ENCODE measurements at places on chromosomes 12 and 14. TPM values are rescaled to one million over a fixed set of nuclear protein-coding genes. Genes with fewer than 3 reads are reported as not detected.

ANKRD33 gene
- 0.81 TPM for total RNA-seq

OXA1L gene
- total RNA-seq: 115 TPM

COL2A1 gene
- total RNA-seq: 10.8 TPM

TEAD4 gene
- 133 TPM for total RNA-seq

AKAP3 gene
- 1.3 TPM for total RNA-seq

CACNA1C gene
- 0.81 TPM for total RNA-seq

SLC39A5 gene
- total RNA-seq: 0.15 TPM

SP1 gene
- 76.8 TPM for total RNA-seq

ANKS1B gene
- 3.4 TPM for total RNA-seq

SRRM4 gene
- total RNA-seq: 1.1 TPM

DNA sequence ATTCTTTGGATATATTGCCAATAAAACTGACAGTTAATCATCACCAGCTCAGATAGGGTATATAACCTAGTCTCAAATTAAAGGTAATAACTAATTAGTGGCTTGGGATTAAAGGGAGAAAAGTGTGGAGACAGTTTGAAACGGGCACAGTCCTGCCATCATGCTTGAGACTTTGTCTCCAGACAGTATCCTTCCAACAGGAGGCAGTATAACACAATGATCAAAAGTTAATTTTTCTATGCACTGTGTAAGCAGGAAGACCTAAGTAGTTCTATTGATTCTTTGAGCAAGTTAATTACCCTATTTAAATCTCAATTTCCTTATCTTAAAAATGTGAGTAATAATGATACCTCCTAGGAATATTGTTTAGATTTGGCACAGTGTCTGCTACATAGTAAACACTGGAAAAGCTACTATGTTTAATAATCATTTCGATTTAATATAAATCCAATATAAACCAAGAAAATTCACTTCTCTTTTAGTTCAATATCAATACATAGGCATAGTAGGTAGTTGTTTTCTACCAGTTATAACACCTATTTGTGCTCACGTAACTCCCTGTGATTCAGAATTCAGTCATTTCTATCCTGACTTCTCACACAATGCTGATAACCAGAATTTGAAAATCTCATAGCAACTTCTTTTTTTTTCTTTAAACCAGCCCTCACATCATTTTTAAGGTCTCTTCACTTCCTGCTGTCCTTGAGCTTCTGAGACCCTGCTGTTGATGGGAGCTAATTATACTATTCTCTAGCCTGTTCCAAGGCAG is 53.7 kb downstream of the GALNT4 start:
- no peak for DNase-seq

- DNase-seq: no peak
Observed at GRCh38 chr14:61948376-61948775, 186.2 kb downstream of the SNAPC1 start.

GRCh38 chr14:65866448-65866847 is 453.9 kb downstream of the FUT8 start:
- DNase-seq: no peak

- DNase-seq: no peak
Observed at GRCh38 chr14:58746701-58747100, 108.9 kb downstream of the DACT1 start.

DNA sequence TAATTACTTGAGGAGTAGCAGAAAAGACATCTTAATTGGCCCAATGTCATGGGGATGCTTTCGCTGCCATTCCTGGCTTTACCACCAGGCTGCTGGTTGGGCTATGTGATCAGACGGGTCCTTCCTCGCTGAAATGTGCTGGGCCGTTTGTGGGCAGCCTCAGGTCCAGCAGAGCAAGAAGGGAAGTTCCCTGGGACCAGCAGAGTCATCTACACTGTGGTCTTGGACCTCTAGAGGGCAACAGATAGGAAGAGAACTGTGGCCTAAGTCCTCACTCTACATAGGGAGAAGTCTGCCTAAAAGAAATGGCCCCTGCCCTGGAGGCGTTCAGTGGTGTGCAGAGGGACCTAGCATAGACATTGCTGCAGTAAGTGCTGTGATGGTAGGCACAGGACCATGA is 10.9 kb downstream of the EVL start:
- DNase-seq: peak; percentile 81

- DNase-seq: no peak
Observed at GRCh38 chr14:51462182-51462581, 189.5 kb upstream of the FRMD6 start.

DNA sequence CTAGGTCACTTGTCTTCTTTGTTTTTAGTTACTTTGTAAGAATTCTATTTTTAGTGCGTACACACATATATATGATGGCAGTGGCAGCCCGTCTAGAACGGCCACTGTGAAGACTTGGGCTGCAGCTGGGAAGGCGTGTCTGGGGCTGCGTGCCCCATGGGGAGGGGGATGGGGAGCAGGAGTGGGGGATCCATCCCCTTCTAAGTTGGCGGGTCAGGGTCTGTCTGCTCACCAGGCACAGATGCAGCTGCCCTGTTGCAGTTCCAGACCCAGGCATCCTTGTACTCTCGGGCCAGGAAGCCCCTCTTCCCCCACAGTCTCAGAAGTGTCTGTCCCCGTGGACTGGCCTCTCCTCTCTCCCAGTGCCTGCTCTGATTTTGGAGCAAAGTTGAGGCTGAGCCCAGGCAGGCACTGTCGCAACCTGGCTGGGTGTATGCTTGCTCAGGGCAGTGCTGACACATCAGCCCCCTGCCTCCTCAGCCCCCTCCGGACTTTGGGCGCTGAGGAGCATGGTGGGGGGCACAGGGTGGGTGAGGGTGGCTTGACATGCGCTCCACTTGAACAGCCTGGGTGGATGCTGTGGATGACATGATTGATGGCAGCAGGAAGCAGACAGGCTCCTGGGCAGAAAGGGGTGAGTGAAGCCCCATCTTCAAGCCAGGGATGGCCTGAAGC is 271.2 kb upstream of the NAV3 start:
- no peak for DNase-seq

DNA sequence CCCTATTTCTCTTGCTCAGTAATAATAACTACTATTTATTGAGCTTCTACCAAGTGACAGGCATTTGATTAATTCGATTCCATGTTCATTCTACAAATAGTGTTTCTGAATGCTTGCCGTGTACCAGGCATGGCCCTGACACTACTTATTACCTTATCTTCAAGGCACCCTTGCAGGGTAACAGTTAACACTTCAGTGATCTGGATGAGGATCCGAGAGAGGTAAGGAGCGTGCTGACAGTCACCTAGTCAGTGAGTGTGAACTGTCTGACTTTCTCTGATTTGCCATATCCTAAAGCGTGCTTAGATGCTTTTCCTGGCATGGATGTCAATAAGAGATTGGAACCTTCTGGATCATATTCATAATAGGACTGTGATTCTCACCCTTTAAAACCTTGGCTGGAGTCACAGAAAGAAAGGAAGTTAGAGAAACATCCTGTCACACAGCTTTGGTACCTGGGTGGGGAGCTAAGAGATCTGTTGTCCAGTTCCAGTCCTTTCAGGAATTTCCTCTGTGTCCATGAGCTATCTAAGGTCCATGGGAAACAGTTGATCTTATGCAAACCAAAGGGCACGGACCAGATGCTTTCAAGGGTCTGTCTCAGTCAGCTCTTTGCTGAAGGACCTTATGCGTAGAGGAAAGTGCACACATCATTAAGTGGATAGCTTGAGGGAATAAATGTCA is 54.8 kb downstream of the PPFIBP1 start:
- no peak for DNase-seq

GRCh38 chr14:81454572-81455218 is 54.6 kb upstream of the STON2 start:
- DNase-seq: no peak

DNA sequence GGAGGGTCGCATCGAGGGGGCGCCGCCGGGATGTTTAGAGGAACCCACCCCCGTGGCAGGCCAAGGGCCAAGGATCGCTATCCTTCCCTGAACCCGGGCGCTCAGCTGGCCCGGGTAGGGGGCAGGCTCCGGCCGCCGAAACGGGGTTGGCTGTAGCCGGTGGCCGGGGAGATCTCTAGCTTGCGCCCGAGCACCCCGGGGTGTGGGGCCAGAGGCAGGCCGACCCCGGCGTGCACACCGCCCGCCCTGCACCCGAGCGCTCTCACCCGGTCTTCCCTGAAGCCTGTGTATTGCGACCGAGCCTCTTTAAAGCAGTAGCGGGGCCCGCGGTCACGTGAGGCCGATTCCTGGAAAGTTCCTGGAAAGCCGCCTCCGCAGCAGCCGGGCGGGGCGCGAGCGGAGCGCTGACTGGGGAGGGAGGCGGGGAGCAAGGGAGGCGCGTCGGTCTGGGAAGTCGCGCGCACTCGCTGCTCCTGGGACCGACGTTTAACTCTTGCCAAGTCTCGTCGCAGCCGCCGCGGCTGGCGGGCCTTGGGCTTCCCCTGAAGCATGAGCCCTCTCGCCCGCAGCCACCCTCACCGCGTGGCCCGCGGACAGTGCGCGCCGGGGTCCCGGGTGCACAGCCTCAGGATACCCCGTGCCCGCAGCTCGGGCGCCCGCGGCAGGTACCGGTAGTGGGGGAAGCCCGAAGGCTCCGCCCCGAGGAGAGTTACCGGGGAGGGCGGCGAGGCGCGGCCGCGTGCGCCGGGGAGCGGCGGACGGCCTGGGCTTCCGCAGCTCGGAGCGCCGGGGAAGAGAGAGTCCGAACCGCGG is 1.7 kb upstream of the SOCS2 start:
- DNase-seq: peak; percentile 95

DNA sequence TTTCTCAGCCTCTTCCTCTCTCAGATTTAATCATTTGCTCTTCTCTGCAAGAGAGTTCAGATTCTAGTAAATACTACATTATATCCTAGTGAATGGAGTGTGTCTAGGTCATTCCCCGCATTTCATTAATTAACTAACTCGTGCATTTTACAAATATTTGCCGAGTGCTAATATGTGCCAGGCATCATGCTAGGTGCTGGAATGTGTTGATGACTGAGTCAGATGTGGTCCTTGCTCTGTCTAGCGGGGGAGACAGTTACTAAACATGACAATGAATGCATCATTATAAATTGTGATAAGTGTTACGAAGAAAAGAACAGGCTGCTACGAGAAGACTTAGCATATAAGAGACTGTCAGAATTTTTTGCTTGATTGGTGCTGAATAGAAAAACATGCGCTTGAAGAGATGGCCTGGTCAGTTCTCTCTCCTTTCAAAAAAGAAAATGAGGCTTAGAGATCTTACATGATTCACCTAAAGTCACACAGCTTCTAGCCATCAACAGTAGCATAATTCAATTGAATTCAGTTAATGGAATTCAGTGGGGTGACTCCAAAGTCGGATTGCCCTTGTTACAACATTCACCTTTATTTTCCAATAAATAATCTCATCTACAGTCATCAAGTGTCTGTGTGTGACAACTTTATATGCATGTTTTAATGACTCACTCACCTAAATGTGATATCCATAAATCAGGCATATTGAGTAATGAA is 48.7 kb upstream of the MAX start:
- no peak for DNase-seq

DNA sequence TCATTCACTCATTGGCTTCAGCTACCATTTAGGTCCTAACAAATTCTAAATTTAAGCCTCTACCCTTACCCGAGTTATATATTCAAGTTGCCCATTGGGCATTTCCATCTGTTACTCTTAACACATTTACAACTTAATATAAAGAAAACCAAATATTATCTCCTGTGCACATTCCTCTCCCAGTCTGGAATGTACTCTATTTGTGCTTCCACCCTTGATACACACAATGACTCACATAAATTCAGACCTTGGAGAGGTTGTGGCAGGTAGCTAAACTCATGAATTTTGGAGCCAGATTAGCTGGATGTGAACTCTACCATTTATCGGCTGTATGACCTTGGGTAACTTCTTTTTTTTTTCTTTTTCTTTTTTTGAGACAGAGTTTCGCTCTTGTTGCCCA is 51.1 kb downstream of the BRMS1L start:
- DNase-seq: no peak

- no peak for DNase-seq
Observed at GRCh38 chr12:116750298-116750697, 12.2 kb downstream of the RNFT2 start.

DNA sequence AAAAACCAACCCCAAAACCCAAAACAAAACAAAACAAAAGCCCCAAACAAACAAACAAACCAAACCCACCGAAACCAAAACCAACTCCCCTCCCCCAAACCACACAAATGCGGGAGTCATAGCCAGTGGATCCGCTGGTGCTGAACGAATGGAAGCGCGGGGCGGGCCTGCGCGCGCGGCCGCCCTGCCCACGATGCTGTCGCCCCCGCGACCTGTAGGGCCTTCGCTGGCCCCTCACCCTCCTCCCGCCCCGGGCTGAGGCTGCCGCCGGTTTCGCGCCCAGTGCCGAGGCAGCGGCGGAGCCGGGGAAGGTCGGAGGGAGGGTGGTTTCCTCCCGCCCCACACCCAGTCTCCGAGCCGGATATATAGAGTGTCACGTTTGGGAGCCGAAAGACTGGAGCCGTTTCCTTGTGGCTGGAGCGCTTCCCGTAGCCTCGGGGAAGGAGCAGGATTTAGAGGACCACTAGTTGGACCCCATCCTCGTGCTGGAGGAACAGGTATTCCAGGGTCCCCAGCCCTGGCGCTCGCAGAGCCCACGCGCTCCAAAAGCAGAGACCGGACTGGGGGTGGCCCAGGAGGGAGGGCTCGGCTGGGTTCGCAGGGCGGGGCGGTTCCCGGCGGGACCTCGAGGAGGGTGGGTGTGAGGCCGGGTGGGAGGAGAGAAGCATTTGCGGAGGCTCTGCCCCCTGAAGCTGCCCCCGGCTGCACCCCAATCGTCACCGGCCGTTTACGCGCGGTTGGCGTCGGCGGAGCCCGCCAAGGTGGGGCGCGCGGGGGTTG is at the start of gene FAR2:
FAR2 (plus strand) TSS at position 368 of the 780 bp plus-strand sequence. CDS start 121,172 bp downstream, outside the sequence.
- peak; percentile 67 for DNase-seq

GRCh38 chr14:65290830-65291229 is 121.7 kb upstream of the FUT8 start:
- DNase-seq: no peak

GRCh38 chr12:5780536-5780935 is 164.5 kb downstream of the ANO2 start:
- no peak for DNase-seq

GRCh38 chr12:123071099-123071800 is 79.6 kb downstream of the PITPNM2 start:
- DNase-seq: no peak

DNA sequence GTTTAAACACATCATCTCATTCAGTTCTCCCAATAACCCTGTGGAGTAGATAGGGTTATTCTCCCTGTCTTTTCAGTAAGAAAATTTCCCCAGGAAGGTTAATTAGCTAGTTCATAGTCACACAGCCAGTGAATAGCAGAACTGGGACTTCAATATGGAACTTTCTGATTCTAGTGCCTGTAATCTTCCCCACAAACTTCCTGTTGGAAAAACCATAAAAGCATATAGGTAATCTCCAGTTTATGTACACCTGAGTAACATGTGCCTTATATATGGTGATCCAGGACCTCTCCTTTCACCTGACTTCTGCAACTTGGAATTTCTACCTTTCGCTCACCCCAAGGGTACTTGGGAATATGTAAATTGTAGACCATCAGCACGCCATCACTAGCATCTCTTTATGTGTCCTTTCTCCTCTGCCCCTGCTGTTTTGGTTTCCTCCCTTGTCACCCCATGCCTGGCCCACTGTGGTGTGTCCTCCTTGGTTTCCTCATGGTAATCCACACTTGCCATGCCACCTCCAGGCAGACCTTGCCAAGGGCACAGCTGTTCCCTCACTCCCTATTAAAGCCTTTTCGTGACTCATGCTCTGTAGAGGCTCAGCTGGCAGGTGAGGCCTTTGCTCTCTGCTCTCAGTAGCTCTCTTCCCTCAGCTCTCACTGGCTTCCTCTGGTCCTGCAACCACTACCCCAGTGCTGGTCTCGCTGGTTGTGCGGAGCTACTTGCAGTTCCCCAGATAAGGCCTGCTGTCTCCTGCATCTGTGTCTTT is 16.7 kb downstream of the TBC1D30 start:
- DNase-seq: no peak

Data from H9 (cell line).